ENCODE measurements at places on chromosomes 11 and 22.

DNA sequence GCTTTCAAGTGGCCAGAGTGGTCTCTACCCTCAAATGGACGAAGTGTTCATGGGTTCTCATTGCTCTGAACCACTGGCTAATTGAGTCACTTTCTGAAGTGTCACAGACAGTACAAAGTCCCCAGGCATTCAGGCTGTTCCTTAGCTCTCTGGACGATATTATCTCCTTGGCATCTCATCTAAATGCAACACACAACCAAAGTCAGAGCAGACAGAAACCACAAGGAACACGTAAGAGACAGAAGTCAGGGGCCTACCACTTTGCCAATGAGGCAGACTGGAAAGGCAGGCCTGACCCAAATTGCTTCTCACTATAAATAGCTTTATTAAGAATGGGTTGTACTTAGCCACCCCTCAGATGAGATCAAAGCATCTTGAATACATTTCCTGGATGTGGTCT is 29.0 kb upstream of the LDLRAD3 start:
- DNase-seq, result no peak

GRCh38 chr11:60867871-60868681 is 734 bp downstream of the ZP1 start:
- DNase-seq, result no peak

DNA sequence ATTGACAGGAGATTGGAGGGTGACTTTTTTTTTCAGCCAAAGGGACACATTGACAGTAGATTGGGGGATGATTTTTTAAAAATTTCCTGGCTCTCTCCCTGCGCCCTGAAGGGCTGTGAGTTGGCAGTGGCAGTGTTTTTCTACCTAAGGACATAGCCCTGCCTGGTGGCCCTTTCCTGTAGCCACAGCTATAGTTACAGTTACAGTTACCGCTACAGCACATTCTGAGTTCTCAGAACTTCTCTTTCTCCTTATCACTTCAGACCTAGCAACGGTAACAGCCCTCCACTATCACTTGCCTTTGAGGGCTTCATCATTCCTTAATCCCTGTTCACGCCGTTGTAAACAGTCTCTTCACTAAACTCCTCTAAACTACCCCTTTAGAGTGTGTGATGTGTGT is 684 bp downstream of the MRGPRX2 start:
- no peak for DNase-seq

- no peak for DNase-seq
Observed at GRCh38 chr11:115765803-115766239, 261.6 kb upstream of the CADM1 start.

- no peak for DNase-seq
Observed at GRCh38 chr22:47615051-47615450, 852.6 kb downstream of the TBC1D22A start.

GRCh38 chr11:71342951-71343827 is 90.8 kb upstream of the SHANK2 start:
- DNase-seq, result peak; percentile 55

GRCh38 chr11:63705526-63705925 is 24.2 kb downstream of the RTN3 start:
- DNase-seq, result no peak

- no peak for DNase-seq
Observed at GRCh38 chr11:132185726-132186592, 815.5 kb downstream of the NTM start.

DNA sequence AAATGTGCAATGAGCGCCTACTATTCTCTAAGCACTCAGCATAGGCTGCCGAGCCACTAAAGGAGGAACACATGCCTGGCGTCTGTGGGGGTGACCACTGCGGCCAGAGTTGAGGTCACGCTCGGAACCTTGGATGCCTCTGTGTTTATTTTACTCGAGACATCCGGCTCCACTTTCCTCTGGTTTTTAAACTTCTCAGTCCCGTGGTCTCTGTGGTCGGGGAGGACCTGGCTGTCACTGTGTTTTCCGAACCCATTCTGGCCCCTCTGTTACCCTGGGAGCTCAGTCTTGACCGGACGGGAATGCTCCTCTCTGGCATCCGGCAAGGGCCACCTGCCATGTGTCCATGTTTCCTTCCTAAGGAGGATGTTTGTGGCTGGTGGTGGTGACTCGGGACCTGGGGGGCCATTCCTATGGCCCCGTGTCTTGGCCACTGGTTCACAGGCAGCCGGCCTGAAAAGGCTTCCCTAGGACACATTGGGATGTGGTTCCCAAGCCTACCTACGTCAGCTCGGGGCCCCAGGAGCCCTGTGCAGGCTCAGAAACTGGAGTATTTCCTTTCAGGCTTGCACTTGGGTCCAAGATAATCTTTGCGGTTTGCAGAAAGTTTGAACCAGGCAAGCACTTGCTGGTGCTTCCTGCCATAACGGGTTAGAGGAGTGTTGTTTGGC is 46.7 kb upstream of the PARVG start:
- DNase-seq, result no peak

DNA sequence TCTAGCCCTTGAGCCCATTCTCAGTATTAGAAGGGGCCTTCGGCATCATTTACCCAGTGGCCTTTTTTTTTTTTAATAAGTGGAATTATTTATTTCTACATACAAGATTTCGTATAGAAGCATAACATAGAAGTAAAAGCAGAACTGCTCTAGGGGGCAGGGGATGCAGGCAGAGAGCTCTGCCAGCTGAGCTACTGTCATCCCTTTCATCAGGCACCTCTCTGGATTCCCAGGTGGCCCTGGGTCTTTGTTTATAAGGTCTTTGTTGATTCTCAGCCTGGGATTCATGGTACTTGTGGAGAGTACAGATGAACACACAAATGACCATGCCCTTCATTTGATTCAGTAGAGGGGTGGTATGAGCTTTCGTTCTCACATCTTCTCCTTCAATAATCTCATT is 66.4 kb downstream of the GAB2 start:
- peak; percentile 63 for DNase-seq

DNA sequence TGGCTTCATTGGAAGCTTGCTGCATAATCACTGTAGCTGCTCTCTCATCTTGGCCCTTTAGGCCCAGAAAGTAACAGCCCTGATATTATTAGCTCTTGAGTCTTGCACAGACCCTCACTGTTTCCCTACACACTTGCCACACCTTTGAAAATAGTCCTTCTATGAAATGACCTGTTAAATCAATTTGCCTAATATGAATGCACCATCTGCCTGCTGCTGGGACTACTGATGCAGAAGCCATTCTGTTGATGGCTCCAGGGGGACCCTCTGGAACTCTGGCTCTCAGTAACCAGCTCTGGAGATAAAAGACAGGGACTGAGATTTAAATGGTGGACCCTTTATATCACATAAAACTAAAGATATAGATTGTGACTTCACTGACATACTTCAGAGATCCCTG is 14.7 kb upstream of the AMPD3 start:
- no peak for DNase-seq

DNA sequence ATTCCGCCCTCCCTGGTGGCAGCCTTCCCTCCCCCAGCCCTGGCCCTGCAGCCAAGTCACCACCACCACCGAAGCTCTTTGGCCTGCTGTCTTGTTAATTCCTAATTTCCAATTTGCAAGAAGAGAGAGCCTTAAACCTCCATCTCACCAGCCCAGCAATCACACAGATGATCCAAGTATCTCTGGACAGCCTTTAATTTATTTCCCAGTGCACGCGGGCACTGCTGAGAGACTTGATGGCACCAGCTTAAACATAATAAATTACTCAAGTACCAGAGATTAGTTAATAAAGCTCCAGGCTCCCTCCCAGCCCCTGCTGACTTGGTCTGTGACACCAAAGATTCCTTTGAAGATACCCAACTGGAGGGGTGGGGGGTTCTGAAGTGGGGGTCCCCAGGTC is 494.7 kb downstream of the BUD13 start:
- no peak for DNase-seq

DNA sequence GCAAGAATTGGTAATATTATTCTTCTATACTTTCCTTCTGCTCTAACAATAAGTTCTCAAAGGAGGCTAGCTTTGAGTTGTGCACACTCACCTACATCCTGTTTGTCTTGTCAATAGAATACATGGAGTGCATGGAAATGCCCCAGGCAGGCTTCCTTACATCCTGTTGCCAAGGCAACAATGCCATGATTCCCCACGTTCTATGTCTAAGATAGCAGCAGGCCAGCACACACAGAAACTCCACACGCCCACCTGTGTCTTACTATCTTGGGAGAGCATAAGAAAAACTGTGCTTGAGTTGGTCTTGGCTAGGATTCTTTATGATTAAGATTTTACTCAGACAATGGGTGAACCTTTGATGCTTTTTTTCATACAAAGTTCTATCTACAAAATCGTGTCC is 379.2 kb downstream of the AASDHPPT start:
- DNase-seq, result no peak

- DNase-seq, result no peak
Observed at GRCh38 chr11:95913830-95914615, 9.9 kb downstream of the MTMR2 start.

DNA sequence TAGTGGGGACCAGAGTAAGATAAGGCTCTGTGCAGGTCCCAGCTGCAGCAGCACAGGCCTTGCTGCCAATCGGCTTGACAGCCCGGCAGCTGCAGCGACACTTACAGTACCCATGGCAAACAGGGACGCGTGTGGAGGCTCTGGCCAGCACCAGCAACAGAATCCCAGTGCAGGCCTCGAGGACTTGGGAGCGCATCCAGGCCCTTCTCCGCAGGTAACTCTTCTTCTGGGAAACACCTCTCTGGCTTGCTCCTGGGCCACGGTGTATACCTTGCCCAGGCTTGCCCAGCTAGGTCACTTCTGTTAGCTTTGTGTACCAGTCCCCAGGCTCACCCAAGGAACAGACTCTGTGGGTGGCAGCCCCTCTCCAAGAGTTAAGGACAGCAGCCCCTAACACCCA is 126.7 kb downstream of the CTTN start:
- DNase-seq, result no peak

GRCh38 chr11:27864091-27864491 is 163.8 kb upstream of the BDNF start:
- no peak for DNase-seq

GRCh38 chr22:27387561-27387960 is 414.0 kb downstream of the MN1 start:
- no peak for DNase-seq

DNA sequence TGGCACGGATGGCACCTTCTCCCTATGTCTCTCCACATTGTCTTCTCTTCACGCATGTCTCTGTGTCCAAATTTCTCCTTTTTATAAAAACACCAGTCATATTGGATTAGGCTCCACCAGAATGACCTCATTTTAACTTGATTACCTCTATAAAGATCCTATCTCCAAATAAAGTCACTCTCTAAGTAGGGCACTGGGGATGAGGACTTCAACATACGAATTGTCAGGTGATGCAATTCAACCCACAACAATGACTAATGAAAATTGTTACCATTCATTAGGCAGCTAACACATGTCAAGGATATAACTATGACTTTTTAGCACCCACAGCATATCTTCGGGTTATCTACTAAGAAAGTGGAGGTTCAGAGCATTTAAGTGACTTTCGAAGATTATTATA is 55.5 kb upstream of the USP47 start:
- no peak for DNase-seq

GRCh38 chr11:1102996-1103395 is 28.3 kb downstream of the MUC2 start:
- DNase-seq, result no peak

DNA sequence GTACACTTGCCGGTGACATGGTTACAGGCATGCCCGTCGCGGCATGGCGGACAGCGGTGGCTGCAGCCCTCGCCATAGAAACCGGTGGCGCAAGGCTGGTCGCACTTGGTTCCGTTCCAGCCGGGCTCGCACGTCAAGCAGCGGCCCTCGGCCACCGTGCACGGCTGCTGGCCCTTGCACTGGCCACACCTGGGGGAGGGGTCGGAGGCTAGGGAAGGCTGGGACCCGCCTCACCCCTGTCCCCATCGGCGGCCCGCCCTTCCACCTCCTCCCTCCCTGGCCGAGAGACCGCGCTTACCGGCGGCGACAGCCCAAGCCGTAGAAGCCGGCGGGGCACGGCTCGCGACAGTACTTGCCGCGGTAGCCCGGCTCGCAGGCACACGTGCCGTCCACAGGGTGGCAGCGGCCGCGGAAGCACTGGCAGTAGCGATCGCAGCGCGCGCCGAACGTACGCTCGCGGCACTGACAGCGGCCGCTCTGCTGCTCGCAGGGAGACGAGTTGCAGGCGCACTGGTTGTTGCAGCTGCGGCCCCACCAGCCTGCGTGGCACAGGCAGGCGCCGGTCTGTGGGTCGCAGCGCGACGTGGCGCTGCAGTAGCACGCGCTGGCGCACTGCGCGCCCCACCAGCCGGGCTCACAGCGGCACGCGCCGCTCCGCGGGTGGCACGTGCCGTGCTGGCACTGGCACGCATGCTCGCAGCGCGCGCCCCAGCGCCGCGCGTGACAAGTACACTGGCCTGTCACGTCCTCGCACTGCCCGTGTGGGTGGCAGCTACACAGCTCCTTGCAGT is 6.7 kb downstream of the SCARF2 start:
- DNase-seq, result peak; percentile 35

DNA sequence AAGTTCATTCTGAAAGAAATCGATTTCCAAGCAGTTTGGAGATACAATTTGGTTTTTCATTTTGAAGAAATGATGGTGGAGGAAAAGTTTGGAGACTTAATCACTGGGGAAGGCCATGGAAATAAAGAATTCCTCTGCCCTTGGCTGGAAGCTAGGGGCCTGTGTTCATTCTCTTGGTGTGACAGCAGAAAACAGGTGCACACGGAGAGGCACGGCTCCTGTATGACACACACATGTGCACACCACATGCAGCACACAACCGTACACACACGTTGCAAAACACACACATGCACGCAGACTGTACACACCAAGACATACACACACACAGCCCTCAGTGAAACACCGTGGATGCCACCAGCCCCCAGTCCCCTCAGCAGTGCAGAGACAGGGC is 64.2 kb downstream of the CYTH4 start:
- DNase-seq, result no peak

DNA sequence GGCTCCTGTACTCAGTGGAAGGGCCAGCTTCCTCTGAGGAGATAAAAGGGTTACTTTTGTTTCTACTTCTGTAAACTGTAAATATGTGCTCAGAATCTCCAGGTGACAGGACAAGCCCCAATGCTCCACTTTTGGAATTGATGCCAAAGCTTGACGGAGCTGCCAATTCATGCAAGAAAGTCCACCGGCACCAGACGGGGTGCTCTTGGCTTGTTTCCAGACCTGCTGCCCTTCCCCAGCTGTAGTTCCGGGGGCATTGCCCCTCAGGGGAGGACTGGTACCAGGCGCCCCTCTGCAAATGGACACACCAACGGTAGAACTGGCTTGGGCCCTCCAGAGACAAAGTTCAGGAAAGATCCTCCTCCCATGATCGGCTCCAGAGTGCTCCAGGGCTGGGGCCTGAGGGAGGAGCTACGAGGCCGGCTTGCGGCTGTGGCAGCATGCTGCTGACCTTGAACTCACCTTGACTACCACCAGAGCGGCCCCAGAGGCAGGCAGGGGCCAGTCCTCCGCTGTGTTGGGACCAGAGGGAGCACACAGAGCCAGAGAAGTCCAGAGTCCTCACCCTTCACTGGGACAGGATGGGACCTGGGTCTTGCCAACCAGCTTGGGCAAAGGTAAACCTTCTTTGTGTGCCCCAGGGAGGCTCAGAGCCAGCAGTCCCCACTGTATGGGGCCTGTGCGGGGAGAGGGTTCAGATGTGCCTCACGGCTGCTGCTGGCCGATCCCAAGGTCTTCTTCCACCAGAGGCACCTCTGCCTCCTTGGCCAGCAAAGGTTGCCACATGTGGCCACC is 17.8 kb upstream of the OAF start:
- DNase-seq, result no peak

GRCh38 chr11:2436013-2436520 is 8.2 kb downstream of the TRPM5 start:
- DNase-seq, result no peak

GRCh38 chr11:12677131-12677530 is 2.9 kb downstream of the TEAD1 start:
- DNase-seq, result no peak

GRCh38 chr22:24208012-24208749 is 26.9 kb downstream of the SUSD2 start:
- DNase-seq, result no peak
